Testis (tissue), 5 donors: ENCODE measurements at places on chromosomes 12 and 14.

- DNase-seq, result no peak
Observed at GRCh38 chr12:2845280-2845679, 10.4 kb upstream of the NRIP2 start.

GRCh38 chr12:57127101-57127725 is 1.1 kb upstream of the LRP1 start:
- peak; percentile 92 for DNase-seq

GRCh38 chr12:73892201-73892600 is 645.4 kb upstream of the ATXN7L3B start:
- DNase-seq, result no peak

DNA sequence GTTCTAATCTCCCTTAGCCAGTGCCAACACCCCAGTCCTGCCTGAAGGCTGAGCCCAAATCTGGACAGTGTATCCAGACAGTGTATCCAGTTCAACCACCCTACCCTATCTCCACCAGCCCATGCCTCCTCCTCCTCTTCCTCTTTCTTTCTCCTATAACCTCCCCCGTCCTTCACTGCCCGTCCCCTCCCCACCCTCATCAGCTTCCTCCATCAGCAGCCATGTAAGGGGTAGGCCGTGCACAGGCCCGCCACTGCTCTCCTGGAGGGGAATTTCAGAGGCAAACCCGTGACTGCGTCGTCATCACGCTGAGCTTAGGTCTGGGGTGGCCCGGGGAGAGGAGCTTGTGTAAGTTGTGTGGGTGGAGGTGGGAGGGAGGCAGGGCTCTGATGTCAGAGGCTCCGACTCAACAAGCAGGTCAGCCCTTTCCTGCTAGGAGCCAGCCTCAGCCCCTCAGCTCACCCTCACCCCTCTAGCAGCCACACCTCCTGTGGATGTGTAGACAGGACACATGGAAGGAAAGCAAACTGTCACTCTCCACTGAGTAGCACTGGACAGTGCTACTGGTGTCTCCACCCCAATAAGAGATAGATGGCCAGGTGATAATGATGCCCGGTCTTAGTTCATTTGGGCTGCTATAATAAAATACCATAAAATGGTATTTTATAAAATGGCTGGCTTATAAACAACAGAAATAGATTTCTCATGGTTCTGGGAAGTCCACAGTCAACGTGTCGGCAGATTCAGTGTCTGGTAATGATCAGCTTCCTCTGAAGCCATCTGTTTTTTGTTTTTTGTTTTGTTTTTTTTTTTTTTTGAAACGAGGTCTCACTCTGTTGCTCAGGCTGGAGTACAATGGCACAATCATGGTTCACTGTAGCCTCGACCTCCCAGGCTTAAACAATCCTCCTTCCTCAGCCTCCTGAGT is 50.5 kb downstream of the IRF2BPL start:
- DNase-seq, result peak; percentile 81

GRCh38 chr14:74936731-74937130 is 13.7 kb upstream of the RPS6KL1 start:
- DNase-seq, result no peak

- DNase-seq, result no peak
Observed at GRCh38 chr12:63070709-63071108, 80.3 kb downstream of the AVPR1A start.

GRCh38 chr12:40992674-40993073 is 195.4 kb upstream of the PDZRN4 start:
- DNase-seq, result no peak

- DNase-seq, result no peak
Observed at GRCh38 chr14:22488522-22489243, 100.3 kb downstream of the DAD1 start.

DNA sequence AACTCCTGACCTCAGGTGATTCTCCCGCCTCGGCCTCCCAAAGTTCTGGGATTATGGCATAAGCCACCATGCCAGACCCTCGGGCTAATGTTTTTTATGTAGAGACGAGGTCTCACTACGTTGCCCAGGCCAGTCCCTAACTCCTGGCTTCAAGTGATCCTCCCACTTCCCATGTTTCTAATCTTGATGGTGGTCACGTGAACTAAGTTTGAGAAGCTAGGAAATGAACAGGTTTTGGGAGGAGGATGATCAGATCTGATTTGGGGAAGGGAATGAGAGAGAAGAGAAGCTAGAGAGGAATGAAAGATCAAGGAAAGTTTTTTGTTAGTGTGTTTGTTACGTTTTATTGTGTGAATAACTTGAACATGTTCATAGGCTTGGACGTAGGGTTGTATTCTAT is 17.2 kb upstream of the SINHCAF start:
- DNase-seq, result no peak

- DNase-seq, result no peak
Observed at GRCh38 chr12:509500-509899, 49.8 kb downstream of the B4GALNT3 start.

GRCh38 chr12:38961012-38961411 is 55.6 kb upstream of the CPNE8 start:
- DNase-seq, result no peak

DNA sequence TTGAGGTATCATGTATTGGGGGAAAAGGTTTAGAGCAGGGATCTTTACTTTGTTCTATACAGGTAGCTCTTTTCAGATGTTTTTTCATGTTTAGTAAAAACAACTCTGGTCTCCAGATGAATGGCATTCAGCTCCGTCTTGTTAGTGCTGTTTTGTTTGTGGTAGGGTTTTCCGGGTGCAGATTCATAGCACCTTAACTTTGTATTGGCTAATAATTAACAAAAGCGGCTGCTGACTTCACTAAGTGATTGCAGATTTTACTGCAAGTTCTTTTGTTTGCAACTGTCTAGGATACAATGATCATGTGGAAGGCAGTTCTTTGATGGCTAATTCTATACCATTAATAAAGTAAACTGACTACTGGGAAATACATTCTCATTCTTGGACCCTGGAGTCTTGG is 32.2 kb upstream of the BHLHE41 start:
- DNase-seq, result no peak
